ENCODE measurements at places on chromosomes 1 and 21. TPM values are rescaled to one million over a fixed set of nuclear protein-coding genes. Genes with fewer than 3 reads are reported as not detected.
A peak's percentile ranks its signal among the peaks of the same experiment; 100 is the strongest.

DNA sequence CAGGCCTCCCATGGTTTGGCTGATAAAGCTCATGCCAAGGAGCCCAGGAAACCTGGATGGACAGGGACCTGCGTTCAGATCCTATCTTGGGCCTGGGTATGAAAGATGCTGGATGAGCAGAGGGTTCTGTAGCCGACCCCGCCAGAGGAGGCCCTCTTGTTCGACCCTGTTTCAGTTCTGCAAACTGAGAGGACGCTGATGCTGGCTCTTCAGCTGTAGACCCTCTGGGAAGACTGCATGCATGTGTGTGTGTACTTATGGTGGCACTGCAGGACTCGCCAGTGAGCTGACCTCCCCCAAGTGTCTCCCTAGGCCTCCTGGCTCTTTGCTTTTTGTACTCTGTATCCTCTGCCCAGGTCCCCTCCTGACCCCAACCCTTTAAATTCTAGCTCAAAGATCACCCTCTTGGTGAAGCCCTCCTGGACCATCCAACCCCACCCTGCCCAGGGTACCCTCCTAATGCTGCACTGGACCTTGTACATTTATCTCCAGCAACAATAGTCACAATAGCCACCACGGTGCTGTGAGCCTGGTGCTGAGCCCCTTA lies 1.6 kb downstream of the EPS8L3 start:
- no peak overlapping the region for H3K27ac ChIP-seq
- H3K27me3 ChIP-seq, result no peaks in the 10 kb centered on the region
- H3K36me3 ChIP-seq, result no peaks in the 10 kb centered on the region
- no peak overlapping the region for H3K4me3 ChIP-seq
- DNase-seq, result no peak

MIER1 gene
- polyA plus RNA-seq, result 24.0 TPM

DNA sequence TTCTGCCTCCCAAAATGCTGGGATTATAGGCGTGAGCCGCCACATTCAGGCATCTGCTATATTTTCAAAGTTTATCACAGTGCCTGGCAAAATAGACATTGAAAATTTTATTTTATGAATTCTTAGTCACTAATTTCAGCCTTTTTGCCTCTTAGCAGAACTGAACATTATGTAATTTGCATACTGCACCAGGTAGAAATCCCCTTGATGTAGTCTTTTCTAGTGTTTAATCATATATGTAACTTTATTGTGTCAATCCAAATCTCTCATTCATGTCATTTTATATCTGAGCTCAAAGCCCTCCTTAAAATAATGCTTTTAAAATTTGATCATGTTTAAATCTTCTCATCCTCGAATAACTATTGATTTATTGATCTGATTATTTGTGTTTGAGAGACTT lies 19.2 kb downstream of the WDTC1 start:
- H3K27ac ChIP-seq, result no peak overlapping the region
- H3K4me1 ChIP-seq, result peaks cover 71% of the 10 kb centered on the region
- no peak for DNase-seq

PLD5 gene
- polyA plus RNA-seq, result not detected

DNA sequence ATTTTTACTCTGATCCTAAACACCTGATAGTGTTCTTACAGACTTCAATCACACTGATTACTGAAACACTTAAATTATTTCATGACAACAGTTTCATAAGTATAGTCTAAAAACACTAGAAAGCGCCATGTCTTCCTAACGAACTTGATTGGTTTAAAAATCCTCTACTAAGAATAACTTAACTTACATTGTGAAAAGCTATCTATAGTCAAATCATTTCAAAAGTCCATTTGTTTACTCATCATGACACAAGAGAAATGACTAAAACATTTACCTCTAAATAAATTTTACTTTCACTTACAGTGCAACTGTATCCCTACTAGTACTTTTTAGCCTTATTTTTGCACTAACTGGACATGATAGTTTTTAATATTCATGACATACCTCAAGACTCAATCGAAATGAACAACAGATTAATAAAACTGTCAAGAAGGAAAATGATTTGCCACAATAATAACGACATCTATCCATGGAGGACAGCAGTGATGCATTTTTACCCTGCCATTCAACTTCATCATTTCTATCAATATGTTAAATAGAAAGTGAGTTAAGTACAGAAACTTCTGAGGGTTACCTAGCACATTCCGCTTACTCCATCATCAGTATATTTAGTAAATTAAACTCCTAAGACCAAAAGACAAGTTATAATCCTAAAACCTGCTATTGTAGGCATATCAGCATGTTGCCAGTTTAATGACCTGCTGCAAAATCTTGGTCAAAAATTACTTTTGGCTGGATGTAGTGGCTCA lies 38.4 kb downstream of the AHCTF1 start:
- peaks cover 61% of the 10 kb centered on the region for H3K36me3 ChIP-seq
- H3K27me3 ChIP-seq, result no peaks in the 10 kb centered on the region
- H3K4me3 ChIP-seq, result no peak overlapping the region
- no peak for DNase-seq
- peaks cover 21% of the 10 kb centered on the region for H3K4me1 ChIP-seq
- H3K27ac ChIP-seq, result no peak overlapping the region

DNA sequence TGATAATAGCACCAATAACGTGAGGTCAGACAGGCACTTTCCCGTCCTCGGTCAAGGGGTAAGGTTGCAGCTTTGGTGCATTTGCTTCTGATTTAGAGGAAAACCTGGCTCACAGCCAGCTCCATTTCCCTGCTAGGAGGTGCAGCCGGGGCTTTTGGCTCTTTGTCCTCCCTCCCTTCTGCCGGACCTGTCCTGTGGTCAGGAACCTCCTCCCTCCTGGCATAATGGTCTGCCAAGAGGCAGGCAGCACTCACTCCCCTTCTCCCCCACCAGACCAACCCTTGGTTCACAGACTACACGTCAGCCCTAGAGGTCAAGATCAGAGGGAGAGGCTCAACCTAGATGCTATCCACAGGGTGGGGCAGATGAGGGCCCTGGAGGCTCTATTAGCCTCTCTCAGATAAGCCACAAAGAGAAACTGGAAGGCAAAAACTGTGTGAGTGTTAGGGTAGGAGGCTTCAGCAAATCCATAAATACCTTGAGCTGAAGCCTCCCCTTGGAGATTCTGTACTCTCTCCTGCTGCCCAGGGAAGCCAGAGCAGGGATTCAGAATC lies 64.8 kb downstream of the PLXNA2 start:
- H3K4me1 ChIP-seq, result no peaks in the 10 kb centered on the region
- H3K4me3 ChIP-seq, result no peak overlapping the region
- no peak overlapping the region for H3K27ac ChIP-seq
- H3K36me3 ChIP-seq, result no peaks in the 10 kb centered on the region
- H3K27me3 ChIP-seq, result peaks cover 1% of the 10 kb centered on the region
- no peak for DNase-seq

TSPEAR gene
- not detected for polyA plus RNA-seq

CLCA4 gene
- not detected for polyA plus RNA-seq

SKI gene
- polyA plus RNA-seq, result 0.87 TPM

DNA sequence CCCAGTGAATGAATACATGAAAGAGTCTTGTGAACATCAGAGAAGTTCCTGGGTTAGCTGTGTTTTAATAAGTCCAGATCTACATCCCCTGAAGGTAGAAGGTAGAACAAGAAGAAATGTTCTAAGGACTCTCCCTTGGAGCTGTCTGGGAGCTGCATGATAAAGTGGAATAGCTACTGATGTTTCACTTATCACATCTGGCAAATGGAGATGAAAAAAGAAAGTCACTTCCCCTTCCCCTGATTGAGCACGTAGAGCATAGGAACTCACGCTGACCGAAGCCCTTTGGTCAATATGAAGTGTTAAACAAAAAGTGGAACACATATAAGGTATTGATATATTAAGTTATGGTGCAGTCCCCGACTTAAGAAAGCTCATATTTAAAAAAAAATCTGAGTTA lies 53.2 kb upstream of the PARP1 start:
- H3K4me1 ChIP-seq, result peaks cover 12% of the 10 kb centered on the region
- no peak overlapping the region for H3K27ac ChIP-seq
- H3K27me3 ChIP-seq, result peaks cover 8% of the 10 kb centered on the region
- no peaks in the 10 kb centered on the region for H3K36me3 ChIP-seq

CALML6 gene
- polyA plus RNA-seq, result not detected

STUM gene
- polyA plus RNA-seq, result not detected

- peaks cover 2% of the 10 kb centered on the region for H3K27me3 ChIP-seq
- H3K4me1 ChIP-seq, result peaks cover 38% of the 10 kb centered on the region
- H3K4me3 ChIP-seq, result no peak overlapping the region
- H3K27ac ChIP-seq, result peak overlapping the region; percentile 49
- DNase-seq, result no peak
- H3K36me3 ChIP-seq, result peaks cover 38% of the 10 kb centered on the region
These were observed 40.5 kb downstream of the TRIT1 start for GRCh38 chr1:39842836-39843235.

CHAF1B gene
- 2.4 TPM for polyA plus RNA-seq

PRKAB2 gene
- 2.7 TPM for polyA plus RNA-seq

GRCh38 chr1:116878804-116879477 lies 30.8 kb upstream of the PTGFRN start:
- no peak overlapping the region for H3K27ac ChIP-seq
- H3K4me3 ChIP-seq, result no peak overlapping the region
- H3K36me3 ChIP-seq, result no peaks in the 10 kb centered on the region
- DNase-seq, result no peak
- no peaks in the 10 kb centered on the region for H3K4me1 ChIP-seq

DNA sequence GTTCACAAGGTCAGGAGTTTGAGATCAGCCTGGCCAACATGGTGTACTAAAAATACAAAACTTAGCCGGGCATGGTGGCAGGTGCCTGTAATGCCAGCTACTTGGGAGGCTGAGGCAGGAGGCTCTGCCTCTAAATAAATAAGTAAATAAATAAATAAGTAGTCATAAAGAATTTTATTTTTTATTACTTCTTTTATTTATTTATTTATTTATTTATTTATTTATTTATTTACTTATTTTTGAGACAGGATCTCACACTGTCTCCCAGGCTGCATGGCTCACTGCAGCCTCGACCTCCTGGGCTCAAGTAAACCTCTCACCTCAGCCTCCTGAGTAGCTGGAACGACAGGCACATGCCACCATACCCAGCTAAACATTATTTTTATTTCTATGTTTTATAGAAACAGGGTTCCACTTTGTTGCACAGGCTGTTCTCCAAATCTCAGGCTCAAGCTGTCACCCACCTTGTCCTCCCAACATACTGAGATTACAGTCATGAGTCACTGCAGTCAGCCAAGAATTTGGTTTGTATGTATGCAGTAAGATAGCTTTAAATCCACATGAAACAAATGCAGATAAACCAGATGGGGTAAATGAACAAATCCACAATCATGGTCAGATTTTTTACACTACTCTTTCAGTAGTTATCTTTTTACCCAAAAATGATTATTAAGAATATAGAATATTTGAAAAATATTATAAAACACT lies 523.3 kb upstream of the RGS18 start:
- H3K36me3 ChIP-seq, result peaks cover 6% of the 10 kb centered on the region
- H3K27me3 ChIP-seq, result no peaks in the 10 kb centered on the region
- H3K4me1 ChIP-seq, result no peaks in the 10 kb centered on the region
- H3K4me3 ChIP-seq, result no peak overlapping the region
- DNase-seq, result no peak

GRCh38 chr1:204072931-204073836 lies at the start of gene SOX13:
SOX13 (plus strand) TSS chr1:204073115; CDS start chr1:204112916, 39,801 bp downstream.
- H3K4me3 ChIP-seq, result peak within 1 kb of the TSS; percentile 95
- peak; percentile 57 for DNase-seq
- peaks cover 4% of the 10 kb centered on the region for H3K36me3 ChIP-seq
- peak within 1 kb of the TSS; percentile 75 for H3K27ac ChIP-seq

- no peak for DNase-seq
- no peak overlapping the region for H3K27ac ChIP-seq
- H3K27me3 ChIP-seq, result peaks cover 4% of the 10 kb centered on the region
These were observed 41.9 kb upstream of the FCRL4 start for GRCh38 chr1:157639800-157640199.

MYBPH gene
- polyA plus RNA-seq, result not detected

DNA sequence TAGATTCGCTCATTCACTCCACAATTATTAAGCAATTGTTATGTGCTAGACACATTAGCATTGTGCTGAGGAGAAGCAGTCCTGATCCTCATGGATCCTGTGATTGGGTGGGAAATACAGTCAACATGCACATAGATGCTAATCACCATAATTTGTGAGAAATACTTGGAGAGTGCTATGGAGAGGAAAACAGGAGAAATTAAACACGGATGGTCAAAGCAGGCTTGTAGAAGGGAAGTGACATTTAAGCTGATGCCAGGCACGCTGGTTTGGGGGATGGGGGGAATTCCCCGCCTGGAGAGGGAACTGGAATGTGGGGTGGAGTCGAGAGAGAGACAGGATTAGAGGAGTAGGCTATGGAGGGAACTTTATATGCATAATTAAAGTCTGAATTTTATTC lies 52.2 kb upstream of the L1TD1 start:
- no peaks in the 10 kb centered on the region for H3K36me3 ChIP-seq
- no peak overlapping the region for H3K27ac ChIP-seq
- H3K4me3 ChIP-seq, result no peak overlapping the region
- DNase-seq, result no peak
- H3K4me1 ChIP-seq, result no peaks in the 10 kb centered on the region

- DNase-seq, result peak; percentile 98
- peak within 1 kb of the TSS; percentile 99 for H3K4me3 ChIP-seq
- no peaks in the 10 kb centered on the region for H3K36me3 ChIP-seq
- H3K27me3 ChIP-seq, result peaks cover 14% of the 10 kb centered on the region
- H3K27ac ChIP-seq, result peak within 1 kb of the TSS; percentile 100
- peaks cover 58% of the 10 kb centered on the region for H3K4me1 ChIP-seq
These were observed at the start of gene PPP1R15B for GRCh38 chr1:204411451-204412204. PPP1R15B (minus strand) TSS chr1:204411817; CDS start chr1:204411411, 406 bp downstream.

C1QC gene
- not detected for polyA plus RNA-seq

DNA sequence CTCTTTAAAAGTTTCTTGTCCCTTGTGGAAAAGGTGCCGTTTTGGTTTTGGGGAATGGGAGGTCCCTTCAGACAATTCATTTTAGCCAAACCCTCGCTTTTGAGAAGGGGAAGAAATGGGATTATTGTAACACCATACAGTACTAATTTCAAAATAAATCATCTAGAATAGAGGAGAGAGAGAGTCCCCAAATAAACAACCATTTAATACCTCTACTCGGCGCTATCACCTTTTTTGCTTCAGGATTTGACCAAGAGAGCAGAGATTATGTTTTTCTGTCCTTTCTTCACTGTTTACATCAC lies 770 bp upstream of the RC3H1 start:
- no peak for DNase-seq
- peak overlapping the region; percentile 95 for H3K4me3 ChIP-seq
- H3K27me3 ChIP-seq, result no peaks in the 10 kb centered on the region

RHCE gene
- not detected for polyA plus RNA-seq

ANKRD65 gene
- polyA plus RNA-seq, result not detected

FMO3 gene
- polyA plus RNA-seq, result not detected

GRCh38 chr1:22978299-22978698 lies 5.6 kb upstream of the LACTBL1 start:
- H3K27ac ChIP-seq, result no peak overlapping the region
- no peaks in the 10 kb centered on the region for H3K4me1 ChIP-seq
- peaks cover 2% of the 10 kb centered on the region for H3K27me3 ChIP-seq
- H3K4me3 ChIP-seq, result no peak overlapping the region
- no peaks in the 10 kb centered on the region for H3K36me3 ChIP-seq

Measured in immature natural killer cell (primary cell).